ENCODE measurements at places on chromosomes 7 and 10. TPM values are rescaled to one million over a fixed set of nuclear protein-coding genes. Genes with fewer than 3 reads are reported as not detected.

- DNase-seq = no peak
Measured at GRCh38 chr7:139666501-139666900, 111.3 kb downstream of the HIPK2 start.

DNA sequence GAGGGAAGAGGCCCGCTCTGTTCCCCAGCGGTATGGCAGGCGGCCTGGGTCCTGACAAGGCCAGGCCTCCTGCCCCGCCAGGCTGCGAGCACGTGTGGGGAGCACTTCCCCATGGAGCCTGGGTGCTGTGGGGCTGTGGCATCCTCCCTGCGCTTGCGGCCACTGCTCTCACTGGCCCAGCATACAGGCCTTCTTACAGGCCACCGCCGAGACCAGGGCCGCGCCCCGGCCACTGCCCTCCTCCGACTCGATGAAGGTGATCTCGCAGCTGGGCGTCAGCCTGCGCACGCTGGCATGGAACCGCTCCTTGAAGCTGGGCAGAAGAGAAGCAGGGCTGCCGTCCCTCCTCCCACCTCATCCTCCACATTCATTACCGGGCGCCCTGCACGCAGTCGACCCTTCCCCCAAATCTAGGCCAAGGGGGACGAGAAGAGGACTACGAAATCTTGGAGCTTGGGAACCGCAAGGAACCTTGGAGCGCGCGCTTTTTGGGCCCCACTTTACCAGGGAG lies 3.9 kb upstream of the MYL7 start:
- DNase-seq = no peak

DNA sequence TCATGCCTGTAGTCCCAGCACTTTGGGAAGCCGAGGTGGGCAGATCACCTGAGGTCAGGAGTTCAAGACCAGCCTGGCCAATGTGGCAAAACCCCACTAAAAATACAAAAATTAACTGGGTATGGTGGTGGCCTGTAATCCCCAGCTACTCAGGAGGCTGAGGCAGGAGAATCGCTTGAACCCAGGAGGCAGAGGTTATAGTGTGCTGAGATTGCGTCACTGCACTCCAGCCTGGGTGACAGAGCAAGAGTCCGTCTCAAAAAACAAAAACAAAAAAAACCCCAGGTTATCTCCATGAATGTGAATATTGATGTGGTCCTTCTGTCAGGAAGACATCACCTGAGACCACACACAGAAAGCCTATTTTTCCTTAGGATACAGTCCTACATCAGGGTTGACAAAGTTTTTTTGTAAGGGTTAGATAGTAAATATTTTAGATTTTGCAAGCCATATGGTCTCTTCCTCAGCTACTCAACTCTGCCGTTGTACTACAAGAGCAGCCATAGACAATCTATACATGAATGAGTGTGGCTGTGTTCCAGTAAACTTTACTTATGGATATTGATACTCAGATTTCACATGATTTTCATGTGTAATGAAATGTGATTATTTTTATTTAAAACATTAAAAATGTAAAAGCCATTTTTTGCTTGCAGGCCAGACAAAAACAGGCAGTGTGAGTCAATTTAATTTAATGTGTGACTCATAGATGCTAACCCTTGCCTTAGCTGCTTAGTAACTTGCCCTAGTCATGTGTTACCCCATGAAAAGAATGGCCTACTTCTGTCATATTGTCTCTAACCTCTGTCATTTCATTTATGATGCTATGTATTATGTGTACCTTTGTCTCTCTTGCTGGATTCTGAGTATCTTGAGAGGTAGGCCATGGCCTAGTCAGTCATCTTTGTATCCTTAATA lies 78.1 kb downstream of the TPST1 start:
- no peak for DNase-seq

GRCh38 chr10:53379956-53380355 lies 607.4 kb upstream of the MBL2 start:
- no peak for DNase-seq

Gene ZNF22
- 28.7 TPM for total RNA-seq

Gene VAX1
- not detected for total RNA-seq
